ENCODE measurements at places on chromosomes 5 and 9.

DNA sequence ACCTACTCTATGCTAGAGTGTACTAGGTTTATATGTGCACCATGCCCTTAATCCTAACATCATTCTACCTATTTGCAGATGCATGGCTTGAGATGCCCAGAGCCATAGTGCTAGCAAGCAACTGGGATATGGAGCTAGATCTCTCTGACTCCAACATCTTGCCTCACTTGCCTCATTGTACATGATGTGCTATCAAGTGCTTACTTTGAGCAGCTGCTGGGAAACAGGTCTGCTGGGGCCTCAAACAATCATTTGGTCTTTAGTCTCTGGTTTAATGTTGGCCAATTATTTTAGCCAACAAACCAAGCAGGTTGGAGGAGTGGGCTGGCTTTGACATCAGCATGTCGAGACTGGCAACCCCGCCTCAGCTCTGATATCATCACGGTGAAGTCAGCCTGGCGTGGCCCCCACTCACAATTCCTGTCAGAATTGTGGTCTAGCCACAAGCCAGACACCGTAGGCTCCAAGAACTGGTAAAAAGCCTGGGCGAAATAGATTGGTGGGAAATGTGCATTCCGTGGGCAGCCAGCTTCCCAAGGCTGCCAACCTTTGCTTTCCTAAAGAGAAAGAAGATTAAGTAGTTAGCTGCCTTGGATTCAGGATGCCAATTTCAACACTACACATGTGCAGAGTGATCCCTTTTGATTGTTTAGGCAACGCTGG is 21.1 kb upstream of the GAS1 start:
- DNase-seq, result no peak

DNA sequence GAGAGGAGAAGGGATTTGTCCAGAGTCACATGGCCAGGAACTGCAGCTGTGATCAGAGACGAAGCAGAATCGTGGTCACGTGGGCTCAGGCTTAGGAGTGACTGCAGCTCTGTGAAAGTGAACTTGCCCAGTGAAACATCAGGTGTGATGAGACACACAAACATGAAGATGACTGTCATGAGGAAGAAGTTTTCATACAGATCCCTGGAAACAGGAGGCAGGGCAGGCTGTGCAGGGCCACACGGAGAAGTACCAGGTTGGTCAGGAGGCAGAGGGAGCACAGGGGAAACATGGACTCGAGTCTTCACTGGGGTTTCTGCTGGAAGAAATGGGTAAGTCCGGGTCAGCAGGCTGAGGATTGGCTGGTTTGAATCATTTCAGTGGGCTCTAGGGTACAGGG is 64.1 kb downstream of the BARX1 start:
- no peak for DNase-seq

GRCh38 chr5:159424123-159424522 is 93.8 kb upstream of the IL12B start:
- no peak for DNase-seq

GRCh38 chr9:3006851-3007250 is 163.0 kb upstream of the PUM3 start:
- DNase-seq, result no peak

- DNase-seq, result no peak
Measured at GRCh38 chr5:161406880-161407279, 139.6 kb downstream of the GABRB2 start.

GRCh38 chr9:98602839-98603500 is 105.8 kb downstream of the GABBR2 start:
- no peak for DNase-seq

DNA sequence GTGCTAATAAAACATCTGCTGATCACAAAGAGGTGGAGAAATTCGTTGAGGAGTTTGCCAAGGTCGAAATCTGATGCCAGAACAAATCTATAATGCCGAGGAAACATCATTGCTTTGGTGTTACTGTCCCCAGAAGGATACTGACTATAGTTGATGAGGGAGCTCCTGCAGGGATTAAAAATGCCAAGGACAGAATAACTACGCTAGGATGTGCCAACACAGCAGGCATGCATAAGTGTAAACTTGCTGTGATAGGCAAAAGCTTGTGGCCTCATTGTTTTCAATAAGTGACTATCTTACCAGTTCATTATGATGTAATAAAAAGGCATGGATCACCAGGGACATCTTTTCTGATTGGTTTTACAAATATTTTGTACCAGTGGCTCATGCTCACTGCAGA is 66.8 kb upstream of the ADCY2 start:
- DNase-seq, result no peak

- no peak for DNase-seq
Measured at GRCh38 chr5:77389746-77390145, 102.4 kb downstream of the WDR41 start.

DNA sequence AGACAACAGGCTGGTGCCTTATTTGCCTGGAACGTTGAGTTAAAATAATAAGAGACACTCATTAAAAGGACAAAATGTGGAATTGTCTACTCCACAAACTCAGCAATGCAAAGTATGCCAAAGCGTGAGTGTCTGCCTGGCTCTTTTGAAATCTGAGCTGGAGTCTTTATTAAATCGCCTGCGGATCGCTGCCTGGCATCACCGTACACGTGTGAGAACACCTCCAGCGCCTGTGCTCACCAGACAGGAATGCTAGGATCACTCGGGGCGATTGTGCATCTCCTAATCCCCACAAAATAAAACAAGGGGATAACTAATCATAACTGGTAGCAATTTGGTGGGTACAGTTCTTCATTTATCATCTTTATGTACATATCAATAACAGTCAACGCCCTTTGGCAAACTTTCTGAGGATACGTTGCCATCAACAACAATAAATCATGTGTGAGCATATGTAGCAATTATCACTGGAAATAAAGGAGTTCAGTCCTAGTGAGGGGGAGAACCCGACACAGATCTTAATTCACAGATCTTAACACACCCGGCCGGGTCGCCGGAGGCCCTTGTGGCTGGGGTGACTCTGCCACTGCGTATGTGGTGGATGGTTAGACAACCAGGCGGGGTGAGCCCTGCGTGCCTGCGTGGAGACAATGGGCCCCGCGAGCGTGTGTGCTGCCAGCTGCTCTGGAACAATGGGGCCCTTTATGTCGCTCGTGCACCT is 284.9 kb upstream of the IRX1 start:
- DNase-seq, result no peak

DNA sequence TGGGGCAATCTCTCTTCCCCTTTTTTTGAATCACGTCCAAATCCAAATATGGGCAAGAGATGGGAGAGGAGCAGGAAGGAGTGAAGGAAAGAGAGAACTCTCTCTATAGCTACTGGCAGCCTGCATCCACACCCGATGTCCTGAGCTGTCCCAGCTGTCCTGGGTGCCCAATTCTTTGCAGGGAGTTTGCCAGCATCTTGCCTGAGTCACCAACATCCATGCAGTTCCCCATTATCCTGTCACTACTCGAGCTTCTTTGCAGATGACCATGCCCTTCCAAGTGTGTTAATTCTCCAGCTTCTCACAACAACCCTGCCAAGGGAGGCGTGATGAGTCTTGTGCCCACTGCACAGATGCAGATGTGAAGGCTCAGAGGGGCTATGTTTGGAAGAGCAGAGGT is 127.1 kb downstream of the NSG2 start:
- no peak for DNase-seq

GRCh38 chr9:91751922-91752321 is 198.1 kb downstream of the ROR2 start:
- DNase-seq, result no peak

DNA sequence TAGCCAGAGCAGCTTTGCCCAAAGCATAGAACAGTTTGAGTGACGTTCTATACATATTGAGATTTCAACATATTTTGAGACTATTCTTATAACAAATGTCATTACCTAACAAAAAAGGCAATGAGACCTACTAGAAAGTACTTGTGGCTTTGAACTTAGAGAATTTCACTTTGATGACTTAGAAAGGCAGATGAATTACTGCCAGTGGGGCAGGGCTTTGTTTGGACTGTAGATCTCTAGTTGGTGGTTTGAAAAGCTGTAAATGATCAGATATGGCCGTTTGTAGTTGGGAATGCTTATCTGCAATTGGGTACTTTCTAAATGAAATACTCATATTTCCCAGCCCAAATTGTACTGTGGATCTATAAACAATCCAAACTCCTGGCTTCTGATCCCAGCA is 28.1 kb downstream of the SOX30 start:
- no peak for DNase-seq

- no peak for DNase-seq
Measured at GRCh38 chr5:65880496-65881072, 45.8 kb upstream of the ERBIN start.

DNA sequence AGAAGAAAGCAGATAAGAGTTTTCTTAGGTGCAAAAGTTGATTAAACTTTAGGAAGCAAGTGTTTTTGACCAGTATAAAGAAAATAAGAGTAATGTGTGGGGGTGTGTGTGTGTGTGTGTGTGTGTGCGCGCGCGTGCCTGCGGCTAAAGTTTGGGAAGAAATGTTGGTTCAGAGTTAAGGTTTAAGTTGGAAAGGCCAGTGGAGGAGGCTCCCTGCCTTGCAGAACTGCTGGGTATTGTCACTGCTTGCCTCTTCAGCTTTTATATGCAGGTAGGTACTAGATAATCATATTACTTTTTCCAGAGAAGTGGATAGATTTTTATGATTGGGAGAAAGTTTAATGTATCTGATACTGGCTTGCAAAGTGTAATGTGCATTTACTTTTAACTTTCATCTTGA is 2.0 kb downstream of the PIK3R1 start:
- no peak for DNase-seq

- no peak for DNase-seq
Measured at GRCh38 chr5:74392711-74393351, 247.7 kb downstream of the ENC1 start.

DNA sequence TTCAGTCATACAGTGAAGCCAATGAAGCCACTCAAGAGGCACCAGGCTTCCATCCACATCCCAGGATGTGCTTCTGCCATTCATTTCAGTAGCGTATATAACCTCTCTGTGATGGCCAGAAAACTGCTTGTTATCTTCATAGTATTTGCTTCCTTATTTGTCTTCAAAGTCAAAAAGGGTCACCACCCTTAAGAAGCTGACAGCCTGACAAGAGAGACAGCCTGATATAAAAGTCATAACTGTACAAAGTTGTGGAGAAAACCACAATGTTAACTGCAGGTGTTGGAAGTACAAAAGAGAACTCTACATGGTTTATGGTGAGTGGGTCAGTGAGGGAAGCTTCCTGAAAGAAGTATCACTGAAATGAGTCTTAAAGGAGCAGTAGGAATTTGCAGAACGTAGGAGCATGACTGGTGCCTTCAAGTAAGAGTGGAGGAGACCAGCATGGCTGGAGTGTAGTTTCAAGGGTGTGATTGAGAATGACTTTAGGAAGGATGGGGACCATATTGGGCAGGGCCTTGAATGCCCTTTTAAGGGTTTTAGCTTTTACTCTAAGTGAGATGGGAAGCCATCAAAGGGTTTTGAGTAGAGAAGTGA is 33.7 kb downstream of the NIM1K start:
- DNase-seq, result no peak

- no peak for DNase-seq
Measured at GRCh38 chr5:43875741-43876140, 272.8 kb downstream of the NNT start.

GRCh38 chr5:74471875-74472274 is 168.7 kb downstream of the ENC1 start:
- DNase-seq, result no peak

GRCh38 chr5:171451421-171451820 is 32.0 kb downstream of the FGF18 start:
- no peak for DNase-seq

GRCh38 chr5:159095151-159095721 is 4.5 kb downstream of the EBF1 start:
- no peak for DNase-seq

- no peak for DNase-seq
Measured at GRCh38 chr5:158390577-158390976, 531.6 kb upstream of the CLINT1 start.

DNA sequence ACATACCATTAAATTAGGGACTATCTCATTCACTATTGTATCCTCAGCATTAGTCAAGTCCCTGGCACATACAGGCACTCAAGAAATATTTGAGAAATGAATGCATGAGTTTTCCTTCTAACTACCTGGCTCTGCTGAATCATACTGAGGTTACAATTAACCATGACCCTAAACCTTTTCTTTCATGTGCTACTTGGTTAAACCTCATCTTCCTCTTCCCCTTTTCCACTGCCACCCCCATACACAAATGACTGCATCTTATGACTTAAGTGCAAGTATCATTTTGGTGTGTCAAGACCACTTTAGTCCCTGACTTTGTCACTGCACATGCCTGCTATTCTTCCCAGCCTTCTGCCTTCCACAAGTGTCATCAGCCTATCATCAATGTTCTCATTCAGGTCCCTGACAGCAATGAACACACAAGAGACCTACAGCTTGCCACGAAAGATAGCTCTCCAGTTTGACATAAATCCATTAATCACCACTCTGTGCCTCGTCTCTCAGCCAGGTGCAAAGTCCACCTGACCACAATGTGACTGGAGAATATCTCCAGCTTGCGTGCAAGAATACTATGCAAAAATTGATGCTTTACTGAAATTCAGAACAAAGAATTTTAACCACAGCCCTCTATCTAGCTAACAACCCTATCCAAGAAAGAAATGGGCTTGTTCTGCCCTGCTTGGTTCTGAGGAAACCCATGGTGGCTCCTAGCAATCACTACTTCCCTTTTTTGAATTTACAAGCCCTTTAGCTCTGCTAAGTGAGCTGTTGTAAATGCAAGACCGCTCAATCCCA is 74.5 kb downstream of the MAPKAP1 start:
- DNase-seq, result no peak

GRCh38 chr5:978693-979092 is 29.9 kb upstream of the NKD2 start:
- DNase-seq, result no peak

DNA sequence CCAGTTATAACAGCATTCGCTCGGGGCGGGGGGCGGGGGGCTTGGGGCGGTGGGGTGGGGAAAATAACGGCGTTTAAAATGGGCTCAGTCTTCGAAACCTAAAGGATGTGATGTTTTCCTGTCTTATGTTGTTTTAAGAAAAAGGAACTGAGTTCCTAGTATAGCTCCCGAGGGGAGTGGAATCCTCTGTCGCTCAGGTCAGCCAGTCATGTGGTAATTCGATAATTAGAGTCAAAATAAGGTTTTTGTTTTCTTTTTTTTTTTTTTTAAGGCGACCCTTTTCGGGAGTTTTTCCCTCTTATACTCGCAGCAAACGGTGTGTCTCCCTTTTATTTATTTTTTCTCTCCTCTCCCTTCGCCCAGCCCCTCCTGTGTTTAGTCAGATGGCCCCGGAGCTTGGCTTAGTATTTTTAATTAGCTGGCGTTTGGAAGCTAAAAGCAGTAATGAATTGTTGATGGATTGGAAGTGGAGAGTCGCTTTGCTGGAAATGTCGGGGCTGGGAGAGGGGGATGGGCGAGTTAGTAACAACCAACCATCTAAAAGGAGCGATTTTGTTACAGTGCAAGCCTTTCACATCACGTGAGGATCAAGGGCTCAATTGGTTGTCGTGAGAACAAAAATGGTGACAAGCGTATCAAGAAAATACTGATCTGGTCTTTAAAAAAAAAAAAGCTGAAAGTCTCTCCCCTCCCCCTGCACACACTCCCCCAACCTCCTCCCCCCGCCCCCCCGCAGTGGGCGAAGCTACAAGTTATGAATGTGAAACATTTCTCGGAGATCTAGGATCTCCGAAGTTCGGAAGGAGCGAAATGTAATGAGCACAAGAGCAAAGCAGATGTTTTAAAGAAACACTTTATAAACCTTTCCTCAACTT is 714 bp upstream of the ZNF608 start:
- DNase-seq, result peak; percentile 92

- DNase-seq, result no peak
Measured at GRCh38 chr5:174827558-174827957, 103.2 kb downstream of the MSX2 start.

- no peak for DNase-seq
Measured at GRCh38 chr5:32233696-32234447, 59.8 kb upstream of the GOLPH3 start.

- DNase-seq, result no peak
Measured at GRCh38 chr5:133325864-133326263, 274.1 kb downstream of the HSPA4 start.

All from iPS DF 6.9 (cell line).